ENCODE measurements at places on chromosomes 7 and 10. TPM values are rescaled to one million over a fixed set of nuclear protein-coding genes. Genes with fewer than 3 reads are reported as not detected.

The TRIM73 gene
- total RNA-seq, result 2.0 TPM

DNA sequence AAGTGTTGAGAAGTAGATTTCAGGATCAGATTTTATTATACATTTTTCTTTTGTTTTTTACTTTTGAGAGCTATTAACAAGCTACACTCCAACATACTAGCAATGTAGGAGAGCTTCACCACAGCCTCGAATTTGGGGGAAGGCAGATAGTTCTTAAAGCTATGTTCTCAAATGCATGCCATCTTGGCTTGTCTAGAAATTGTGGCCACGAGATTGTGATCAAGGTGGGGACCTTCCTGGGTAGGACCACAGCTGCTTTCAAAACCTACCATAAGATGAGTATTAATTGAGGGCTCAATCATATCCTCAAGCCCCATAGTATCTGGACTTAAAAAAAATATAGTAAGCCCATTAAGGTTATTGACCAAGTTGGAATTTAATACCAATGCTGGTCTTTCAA lies 27.9 kb upstream of the JAZF1 start:
- no peak for DNase-seq

The CUBN gene
- total RNA-seq, result 2.2 TPM

GRCh38 chr7:27640884-27641574 lies 21.7 kb downstream of the HIBADH start:
- DNase-seq, result no peak

DNA sequence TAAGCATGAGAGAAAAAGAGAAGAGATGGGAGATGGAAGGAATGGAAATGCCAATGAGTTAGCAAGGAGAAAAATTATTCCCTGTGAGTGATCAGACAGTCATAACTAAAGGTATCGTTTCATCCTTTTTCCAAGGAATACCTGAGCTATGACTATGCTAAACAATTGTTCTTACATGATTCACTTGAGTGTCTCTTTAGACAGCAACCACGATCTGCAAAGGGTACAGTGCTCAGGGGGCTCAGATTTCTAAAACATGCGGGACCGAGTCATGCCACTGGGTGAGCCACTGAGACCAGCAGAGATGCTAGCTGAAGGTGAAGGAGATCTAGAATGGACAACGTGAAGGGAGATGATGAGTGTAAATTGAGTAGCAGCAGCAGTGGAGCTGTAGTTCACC lies 78.0 kb upstream of the CTTNBP2 start:
- DNase-seq, result no peak

The LLCFC1 gene
- total RNA-seq, result not detected

The CDHR1 gene
- total RNA-seq, result 0.24 TPM

The AS3MT gene
- total RNA-seq, result 1.1 TPM

The GALNT17 gene
- 1.6 TPM for total RNA-seq

DNA sequence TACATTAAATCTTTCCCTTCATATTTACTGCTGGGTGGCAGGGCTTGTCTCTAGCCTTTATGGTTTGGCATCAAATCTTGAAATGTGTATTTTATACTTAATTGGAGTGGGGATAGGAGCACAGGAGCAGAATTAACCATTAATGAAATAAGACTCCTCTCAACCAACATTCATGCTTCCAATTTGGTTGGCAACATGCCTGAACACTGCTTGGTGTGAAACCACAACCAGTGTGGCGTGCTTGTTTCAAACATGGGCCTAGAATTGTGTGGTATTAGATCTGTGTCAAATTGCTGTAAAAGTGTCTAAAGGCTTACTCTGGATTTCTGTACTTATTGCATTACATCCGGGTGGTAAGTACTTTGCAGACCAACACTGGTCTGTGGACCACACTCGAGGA lies 25.1 kb upstream of the VPS41 start:
- DNase-seq, result no peak

DNA sequence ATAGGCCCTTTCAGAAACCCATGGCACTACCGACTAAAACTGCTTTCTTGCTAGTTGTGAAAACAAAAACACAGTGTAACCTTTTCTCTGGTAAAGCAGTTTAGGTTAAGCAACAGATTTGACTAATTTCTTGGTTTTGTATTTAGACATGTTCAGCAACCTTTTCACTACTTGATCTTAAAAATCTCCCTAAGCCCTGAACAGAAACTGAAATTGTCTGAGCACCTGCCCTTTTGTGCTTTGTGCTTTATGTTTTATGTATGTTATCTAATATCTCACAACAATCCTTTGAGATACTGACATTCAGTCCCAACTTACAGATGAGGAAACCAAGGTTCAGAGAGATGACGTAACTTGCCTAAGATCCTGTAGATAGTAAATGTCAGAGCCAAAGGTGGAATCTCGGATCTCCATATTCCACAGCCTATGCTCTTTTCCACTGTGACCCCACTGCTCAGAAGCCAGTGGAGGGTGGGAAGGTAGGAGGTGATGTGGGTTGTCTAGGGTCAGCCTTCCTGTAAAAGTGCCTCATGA lies 146.6 kb downstream of the LCOR start:
- DNase-seq, result no peak

DNA sequence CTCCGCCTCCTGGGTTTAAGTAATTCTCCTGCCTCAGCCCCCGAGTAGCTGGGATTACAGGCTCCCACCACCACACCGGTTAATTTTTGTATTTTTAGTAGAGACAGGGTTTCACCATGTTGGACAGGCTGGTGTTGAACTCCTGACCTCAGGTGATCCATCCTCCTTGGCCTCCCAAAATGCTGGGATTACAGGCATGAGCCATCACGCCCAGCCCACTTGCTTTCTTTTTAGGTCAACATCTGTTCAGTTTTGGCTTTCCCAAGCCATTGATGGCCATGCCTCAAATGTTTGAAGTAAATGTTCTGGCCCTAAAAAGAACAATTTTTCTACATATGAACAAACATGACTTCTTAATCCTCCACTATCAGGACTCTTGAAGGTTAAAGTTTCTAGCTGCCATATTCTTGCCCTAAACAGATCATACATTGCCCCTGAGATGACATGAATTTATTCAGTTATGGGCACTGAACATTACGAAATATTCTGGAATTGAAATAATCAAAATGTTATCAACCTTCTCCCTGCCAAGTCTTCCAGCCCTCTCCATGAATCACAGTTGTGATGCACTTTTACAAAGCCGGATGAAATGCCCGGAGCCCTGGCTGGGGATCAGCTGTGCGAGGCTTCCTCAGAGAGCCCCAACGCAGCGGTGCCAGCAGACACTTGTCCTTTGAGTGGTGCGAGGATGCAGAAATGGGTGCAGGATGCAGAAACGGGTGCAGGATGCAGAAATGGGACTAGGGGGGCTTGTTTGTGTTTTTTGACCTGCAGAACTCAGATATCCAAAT lies 2.9 kb downstream of the MRLN start:
- no peak for DNase-seq

- DNase-seq, result no peak
Measured at GRCh38 chr7:50543776-50544442, 21.3 kb downstream of the DDC start.

DNA sequence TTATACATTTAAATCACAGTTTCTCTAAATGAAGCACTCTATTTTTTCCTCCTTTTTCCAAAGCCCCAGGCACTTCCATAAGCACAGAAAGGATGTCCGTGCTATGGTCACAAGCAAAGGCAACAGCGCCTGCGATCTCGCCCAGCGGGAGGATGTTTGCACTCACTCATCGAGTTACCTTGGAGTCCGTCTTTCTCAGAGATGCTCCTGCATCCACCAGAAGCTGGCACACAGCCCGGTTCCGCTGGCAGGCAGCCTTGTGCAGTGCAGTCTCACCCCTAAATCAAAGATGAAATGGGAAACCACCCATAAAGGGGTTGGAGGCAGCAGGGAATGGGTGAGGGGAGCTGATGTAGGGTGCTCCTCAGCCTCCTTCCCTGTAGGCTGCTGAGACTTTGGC lies 51.9 kb upstream of the PTN start:
- DNase-seq, result no peak

- DNase-seq, result no peak
Measured at GRCh38 chr7:155507576-155507975, 38.8 kb downstream of the CNPY1 start.

GRCh38 chr10:17375936-17376584 lies 78.3 kb downstream of the ST8SIA6 start:
- no peak for DNase-seq

The H2AZ2 gene
- total RNA-seq, result 97.1 TPM

GRCh38 chr7:73618538-73618937 lies 5.8 kb downstream of the MLXIPL start:
- no peak for DNase-seq

- DNase-seq, result no peak
Measured at GRCh38 chr7:129434675-129435318, 565 bp downstream of the STRIP2 start.

DNA sequence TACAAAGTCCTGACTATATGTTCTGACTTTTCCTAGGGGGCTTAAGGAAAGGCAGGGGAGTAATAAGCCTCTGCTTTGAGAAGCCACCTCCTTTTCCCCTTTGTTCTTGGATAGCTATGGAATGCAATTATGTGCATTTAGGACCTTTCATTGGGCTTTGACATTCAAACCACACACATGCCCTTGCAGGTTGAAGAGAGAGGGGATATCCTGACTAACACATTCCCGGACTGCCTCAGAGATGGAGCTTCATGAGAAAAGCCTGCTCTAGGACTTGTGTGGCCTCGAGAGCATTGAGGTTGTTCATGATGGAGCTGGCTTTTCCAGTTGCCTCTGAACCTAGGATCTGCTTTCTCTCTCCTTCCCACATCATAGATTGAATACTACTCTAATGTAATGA lies 694.5 kb downstream of the LRMDA start:
- no peak for DNase-seq
